Activated T-helper 1 cell treated with anti-CD3 and anti-CD28 coated beads, Interleukin-12 subunit alpha, Interleukin-12 subunit beta, Interleukin-2, Interleukin-4 antibody, amounts not matched to agents 30 ng/mL and 10 ng/mL and 1 ng/mL, durations not matched to agents 14 hours and 24 hours and 36 hours (primary cell): ENCODE measurements at places on chromosomes 7 and 10.

DNA sequence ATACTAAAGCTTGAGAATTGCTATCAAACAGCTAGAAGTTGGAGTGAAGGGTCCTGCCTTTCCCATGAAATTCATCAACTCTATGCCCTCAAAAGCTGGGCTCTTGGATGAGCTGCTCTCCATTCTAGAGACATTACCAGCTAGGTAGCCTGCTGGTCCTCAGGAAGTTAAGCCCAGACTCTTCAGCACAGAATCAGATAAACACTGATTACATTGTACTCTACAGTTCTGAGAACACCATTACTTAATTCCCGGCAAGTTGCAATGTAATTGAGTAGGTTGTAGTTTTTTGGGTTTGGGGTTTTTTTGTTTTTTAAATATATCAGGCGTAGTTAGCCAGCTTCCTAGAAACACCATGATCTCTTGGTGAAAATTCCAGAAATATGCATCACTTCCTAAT, 84.1 kb upstream of the PIK3CG start:
- no peak for DNase-seq

DNA sequence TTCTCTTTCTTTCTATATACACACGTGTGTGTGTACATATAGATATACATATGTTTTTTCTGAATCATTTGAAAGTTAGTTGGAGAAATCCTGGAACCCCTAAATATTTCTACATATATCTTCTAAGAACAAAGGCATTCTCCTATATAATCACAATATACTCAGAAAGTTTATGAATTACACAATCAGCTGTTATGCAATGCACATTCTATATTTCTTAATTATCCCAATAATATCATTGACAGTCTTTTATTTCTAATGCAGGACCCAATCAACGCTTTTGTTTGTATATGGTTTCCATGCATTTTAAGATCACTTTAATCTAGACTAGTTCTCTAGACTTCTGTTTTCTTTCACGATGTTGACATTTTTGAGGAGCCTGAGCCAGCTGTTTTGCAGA, 27.7 kb upstream of the ZNF746 start:
- DNase-seq: no peak

GRCh38 chr10:7100032-7100702, 310.7 kb downstream of the SFMBT2 start:
- no peak for DNase-seq

GRCh38 chr10:113183573-113183972, 233.5 kb downstream of the TCF7L2 start:
- DNase-seq: no peak
